ENCODE measurements at places on chromosomes 2 and 18.

DNA sequence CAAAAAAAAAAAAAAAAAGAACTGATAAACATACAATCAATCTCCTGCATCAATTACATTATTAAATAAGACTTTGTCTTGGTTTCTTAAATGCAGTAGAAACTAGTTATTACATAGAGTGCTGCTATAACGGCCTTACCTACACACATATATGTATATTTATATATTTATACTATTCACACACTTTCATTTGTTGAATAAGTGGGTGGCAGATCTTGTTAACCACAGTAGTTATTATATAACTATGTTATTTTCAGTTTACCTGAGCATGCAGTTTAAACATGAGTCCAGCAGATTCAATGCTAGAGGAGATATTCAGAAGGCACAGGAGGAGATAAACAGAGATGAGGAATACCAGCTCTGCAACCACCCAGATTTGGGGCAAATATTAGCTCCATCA lies 81.5 kb upstream of the CD226 start:
- DNase-seq = no peak

GRCh38 chr2:137935591-137935990 lies 28.7 kb upstream of the HNMT start:
- DNase-seq = no peak

GRCh38 chr2:100964222-100964621 lies 37.9 kb upstream of the RPL31 start:
- no peak for DNase-seq

DNA sequence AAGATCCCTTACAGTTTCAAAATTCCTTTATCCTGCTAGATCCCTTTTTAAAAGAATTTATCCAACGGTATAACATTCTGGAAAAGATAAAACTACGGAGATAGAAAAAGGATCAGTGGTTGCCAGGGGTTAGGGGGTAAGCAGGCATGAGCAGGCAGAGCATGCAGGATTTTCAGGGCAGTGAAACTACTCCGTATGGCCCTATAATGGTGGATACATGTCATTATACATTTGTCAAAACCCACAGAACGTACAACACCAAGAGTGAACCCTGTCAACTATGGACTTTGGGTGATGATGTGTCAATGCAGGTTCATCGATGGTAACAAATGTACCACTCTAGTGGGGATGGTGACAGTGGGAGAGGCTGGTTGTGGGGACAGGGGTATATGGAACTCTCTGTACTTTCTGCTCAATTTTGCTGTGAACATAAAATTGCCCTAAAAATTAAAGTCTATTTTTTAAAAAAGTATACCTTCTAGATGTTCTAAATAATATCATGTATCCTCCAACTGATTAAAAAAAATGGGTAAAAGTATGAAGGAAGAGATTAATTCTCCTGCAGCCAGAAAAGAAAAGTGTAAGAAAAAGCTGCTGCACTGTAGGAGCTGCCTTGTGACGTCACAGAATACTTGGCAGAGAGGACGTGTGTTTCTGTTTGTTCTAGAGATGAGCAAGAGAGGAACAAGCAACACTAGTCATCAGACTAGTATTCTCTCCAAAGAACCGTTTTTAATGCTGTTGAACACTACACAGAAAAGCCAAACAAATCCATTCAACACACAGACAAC lies 23.6 kb downstream of the ANKRD44 start:
- peak; percentile 7 for DNase-seq

- peak; percentile 64 for DNase-seq
Observed at GRCh38 chr2:207617011-207617671, 8.1 kb downstream of the METTL21A start.

DNA sequence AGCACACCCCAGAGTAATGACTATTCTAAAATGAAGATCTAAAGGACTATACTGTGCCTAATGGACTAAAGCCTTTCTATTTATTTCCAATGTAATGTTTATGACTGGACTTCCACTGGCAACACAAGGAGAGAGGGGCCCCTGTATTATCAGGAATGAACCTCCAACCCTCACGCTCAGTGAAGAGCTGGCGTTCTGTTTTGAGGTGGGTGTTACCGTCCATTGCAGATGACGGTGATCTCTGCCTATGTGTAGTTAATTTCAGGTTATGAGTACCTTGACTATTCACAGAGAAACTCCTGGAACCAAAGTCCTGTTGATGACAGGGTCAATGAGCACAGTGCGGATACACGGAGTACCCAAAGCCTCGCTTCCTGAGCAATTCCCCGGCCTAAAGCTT lies 85.4 kb downstream of the MEP1B start:
- no peak for DNase-seq

- DNase-seq = no peak
Observed at GRCh38 chr2:29056452-29056851, 17.9 kb downstream of the PCARE start.

DNA sequence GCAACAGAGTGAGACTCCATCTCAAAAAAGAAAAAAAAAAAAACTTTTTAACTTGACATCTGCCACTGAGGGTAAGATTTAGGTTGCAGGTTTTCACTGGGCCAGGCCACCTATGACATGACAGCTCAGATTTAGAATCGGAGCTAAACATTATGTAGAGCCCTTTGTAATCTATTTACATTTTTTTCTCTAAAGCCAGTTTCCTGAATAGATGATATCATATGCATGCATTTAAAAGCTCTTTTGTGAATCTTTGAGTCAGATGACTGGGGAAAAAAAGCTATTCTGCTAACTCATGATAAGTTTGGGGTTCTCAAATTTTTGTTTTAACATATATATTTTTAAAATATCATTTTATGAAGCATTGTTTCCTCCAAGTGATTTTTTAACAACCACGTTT lies 21.3 kb downstream of the PRKAG3 start:
- DNase-seq = no peak

DNA sequence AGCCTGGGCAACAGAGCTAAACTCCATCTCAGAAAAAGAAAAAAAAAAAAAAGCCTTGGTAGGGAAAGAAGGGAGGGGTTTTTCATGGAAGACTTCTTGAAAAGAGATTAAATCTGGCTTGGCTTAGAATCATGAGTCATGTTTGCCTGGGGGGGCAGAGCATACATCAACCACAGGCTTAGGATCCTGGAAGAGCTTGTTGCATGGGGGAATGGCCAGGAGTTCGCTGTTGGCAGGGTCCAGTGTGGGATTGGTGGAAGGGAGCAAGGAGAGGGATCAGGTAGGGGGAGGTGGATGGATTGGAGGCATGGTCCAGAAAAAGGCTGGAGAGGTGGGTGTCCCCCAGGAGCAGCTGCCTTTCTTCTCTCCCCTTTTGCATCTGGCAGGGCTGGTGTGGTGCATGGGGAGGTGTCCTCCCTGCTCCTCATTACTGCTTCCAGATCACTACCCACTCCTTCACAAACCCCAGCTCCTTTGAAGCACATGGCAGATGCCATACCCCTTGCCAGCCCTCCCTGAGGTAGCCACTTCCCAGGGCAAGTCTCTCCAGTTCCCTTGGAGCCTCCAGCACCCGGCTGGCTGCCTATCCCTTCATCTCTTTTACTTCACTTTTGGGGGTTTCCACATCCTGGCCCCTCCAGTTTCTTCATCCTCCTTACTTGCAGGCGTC lies 2.5 kb downstream of the ARMC9 start:
- DNase-seq = peak; percentile 56

GRCh38 chr2:97967931-97968627 lies 27.7 kb downstream of the TMEM131 start:
- DNase-seq = no peak

DNA sequence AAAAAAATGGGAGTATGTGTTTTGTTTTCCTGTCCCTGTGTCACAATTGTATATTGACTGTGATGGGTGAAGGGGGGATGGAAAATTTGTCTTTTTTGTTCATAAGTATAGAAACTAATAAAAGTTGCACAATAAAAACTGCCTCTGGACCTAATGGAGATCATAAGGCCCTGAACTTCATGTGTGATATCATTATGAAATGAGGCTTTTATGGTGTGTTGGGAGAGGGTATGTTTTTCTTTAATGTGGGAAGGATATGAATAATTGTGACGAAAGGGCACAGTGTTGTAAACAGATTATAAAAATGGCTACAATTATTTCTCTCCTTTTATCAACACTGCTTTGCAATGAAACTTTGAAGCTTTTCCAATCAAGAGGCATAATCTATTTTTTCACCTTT lies 1889.3 kb upstream of the CELF4 start:
- DNase-seq = no peak

- no peak for DNase-seq
Observed at GRCh38 chr2:68771211-68771751, 36.7 kb downstream of the ARHGAP25 start.

DNA sequence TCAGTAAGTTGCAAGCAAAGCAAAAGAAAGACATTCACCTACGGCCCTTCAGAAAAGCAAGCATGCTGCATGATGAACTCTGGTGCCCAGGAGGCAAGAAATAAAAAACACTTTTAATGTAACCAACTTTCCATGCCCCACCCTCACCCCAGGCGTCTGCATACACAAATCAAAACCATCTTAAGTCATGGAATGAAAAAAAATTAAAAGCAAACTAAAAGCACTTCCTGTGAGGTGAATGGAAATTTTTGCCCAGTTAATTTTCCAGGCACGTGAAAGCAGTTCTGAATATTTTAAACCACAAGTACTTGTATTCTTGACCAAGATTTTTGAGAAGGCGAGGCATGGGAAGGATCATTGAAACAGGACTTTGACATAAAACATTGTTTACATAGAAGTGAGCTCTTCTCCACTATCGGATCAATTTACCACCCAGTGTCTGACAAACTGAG lies 2.5 kb upstream of the ICOS start:
- DNase-seq = no peak

GRCh38 chr18:79948719-79949411 lies 2.6 kb downstream of the SLC66A2 start:
- DNase-seq = no peak

- no peak for DNase-seq
Observed at GRCh38 chr2:172627181-172627580, 71.3 kb downstream of the PDK1 start.

DNA sequence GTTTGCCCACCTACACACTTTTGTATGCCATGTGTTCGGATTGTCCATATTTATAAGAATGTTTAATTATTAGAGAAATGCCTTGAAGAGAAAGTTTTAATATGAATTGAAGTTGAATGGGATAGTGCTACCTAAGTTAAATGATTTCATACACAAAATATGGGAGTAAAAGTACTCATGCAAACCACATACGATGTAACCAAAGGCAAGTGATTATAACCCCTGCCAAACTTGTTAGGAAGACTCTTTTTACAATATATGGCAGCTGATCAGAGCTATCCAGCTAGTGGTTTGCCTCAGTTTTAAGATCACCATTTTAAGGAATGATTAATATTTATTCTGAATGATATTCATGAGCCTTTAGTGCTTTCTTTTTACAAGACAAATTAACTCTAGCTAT lies 106.7 kb downstream of the MYO1B start:
- no peak for DNase-seq

DNA sequence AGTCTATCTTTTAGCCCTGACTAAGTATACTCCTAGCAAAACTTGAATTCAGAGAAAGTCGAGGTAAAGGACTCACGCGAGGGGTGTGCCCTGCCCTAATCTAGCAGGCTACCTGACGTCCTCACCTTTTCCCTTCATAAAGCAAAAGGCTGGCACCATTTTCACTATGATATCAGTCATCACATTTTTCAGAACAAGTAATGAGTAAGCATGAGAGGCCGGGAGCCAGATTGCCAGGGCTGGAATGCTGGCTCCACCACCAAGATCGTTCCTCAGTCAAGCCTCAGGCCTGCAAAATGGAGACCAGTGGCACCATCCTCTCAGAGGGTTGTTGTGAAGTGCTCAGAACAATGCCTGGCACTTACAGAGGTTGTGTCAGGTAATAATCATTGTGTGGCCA lies 18.7 kb upstream of the NCKAP5 start:
- no peak for DNase-seq

- DNase-seq = no peak
Observed at GRCh38 chr18:62939433-62939832, 224.1 kb downstream of the PHLPP1 start.

- DNase-seq = peak; percentile 42
Observed at GRCh38 chr2:129061069-129061768, 742.6 kb upstream of the HS6ST1 start.

- DNase-seq = no peak
Observed at GRCh38 chr2:238465487-238466242, 38.9 kb downstream of the ASB1 start.

GRCh38 chr18:62614494-62614893 lies 91.7 kb downstream of the ZCCHC2 start:
- peak; percentile 5 for DNase-seq

- no peak for DNase-seq
Observed at GRCh38 chr18:2485983-2486382, 85.3 kb downstream of the METTL4 start.

GRCh38 chr18:32389858-32390257 lies 80.8 kb downstream of the GAREM1 start:
- no peak for DNase-seq

DNA sequence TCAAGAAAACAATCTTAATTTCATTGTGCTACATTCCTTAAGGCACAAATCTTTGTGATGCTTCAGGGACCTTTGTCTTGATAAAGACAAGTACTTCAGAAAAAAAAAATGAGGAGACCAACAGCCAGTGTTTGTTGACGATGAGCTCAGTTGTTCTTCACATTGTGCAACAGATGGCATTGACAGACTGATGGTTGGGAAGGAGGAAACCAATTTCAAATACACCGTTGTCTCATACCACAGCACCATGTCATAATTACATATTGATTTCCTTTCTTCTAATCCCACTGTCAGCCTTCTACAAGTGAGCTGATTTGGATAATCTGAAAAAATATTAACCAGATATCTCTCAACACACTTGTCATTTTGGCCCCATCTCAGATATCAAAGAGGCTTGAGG lies 53.7 kb upstream of the GRB14 start:
- no peak for DNase-seq

DNA sequence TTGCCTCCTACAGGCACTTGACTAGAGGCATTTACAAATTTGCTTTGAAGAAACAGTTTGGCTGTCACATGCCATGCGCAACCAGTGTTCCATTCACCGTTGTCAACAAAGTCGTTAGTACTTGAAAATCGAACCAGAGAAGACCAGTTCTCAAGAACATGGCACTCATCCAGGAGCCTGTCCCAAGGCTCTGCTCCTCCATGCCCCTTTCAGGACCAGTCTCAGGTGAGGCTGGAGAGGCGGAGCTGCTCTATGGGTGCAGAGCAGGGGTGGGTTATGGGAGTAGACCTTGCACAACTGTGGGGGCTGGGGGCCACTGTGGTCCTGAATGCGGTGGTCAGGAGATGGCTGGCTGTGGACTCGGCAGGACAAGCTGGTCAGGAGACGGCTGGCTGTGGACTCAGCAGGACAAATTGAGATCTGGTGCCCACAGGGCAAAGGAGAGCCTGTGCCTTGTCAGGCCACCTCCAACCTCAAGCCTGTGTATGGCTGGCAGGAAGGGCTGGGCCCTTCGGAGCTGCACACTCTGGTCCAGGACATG lies 12.3 kb upstream of the ATP9B start:
- DNase-seq = no peak

DNA sequence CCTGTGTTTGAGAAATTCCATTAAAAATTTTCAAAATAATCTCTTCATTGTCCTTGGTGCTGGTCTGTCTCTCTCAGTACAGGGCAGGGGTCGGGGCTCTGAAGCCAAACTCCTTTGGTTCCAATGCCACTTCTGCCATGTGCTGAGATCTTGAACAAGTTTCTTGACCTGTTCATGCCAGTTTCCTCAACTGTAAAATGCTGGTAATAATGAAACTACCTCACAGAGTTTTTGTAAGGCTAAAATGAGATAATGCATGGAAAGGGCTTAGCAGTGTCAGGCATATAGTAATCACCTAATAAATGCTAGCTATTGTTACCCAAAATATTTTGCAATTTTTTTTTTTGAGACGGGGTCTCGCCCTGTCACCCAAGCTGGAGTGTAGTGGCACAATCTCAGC lies 16.9 kb upstream of the MREG start:
- no peak for DNase-seq

Measured in PC-9 (cell line).